HAP-1 (cell line): ENCODE measurements at places on chromosomes 16 and 17.

DNA sequence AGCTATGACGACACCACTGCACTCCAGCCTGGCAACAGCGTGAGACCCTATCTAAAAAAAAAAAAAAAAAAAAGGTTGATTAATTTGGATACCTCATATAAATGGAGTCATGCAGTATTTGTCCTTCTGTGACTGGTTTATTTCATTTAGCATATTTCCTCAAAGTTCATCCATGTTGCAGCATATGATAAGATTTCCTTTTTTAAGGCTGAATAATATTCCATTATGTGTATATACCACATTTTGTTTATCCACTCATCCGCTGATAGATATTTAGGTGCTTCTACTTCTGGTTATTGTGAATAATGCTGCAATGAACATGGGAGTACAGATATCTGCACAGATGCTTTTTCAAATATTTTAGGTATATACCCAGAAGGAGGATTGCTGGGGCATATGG lies 43.3 kb upstream of the TMC5 start:
- no peak for DNase-seq

DNA sequence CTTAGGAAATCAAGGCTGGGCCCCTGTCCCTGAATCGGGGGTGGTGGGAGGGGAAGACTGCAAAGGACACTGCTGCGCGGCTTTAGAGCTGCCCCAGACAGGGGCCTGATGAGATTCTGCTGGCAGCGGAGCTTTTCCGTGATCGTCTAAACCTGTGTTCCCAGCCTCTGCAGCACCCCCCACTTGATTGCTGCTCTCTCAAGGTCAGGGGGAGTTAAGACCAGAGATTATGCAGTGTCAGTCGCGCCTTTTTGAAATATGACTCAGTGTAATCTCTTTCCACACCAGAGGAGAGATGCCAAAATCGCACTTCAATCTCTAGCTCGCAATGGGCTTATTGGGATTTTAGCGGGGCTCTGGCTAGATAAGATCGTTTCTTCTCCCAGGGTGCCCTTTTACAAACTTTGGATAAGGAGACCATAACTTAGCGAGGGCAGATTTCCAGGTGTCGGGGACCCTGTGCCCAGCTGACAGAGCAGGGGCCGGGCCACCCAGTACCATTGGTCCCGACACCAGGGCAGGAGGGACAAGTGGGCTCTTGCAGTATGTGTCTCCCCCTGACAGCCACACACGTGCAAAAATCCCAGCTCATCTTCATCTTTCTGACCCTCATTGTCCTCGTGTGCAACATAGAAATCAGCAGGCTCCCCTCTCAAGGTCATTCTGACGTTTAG lies 87.0 kb downstream of the IRX3 start:
- no peak for DNase-seq

- DNase-seq: no peak
These were observed 50.6 kb downstream of the MARF1 start for GRCh38 chr16:15592324-15592723.

GRCh38 chr17:69423450-69423849 lies 9.0 kb downstream of the MAP2K6 start:
- DNase-seq: no peak

- no peak for DNase-seq
These were observed 81.1 kb downstream of the ANKRD11 start for GRCh38 chr16:89409161-89409711.

DNA sequence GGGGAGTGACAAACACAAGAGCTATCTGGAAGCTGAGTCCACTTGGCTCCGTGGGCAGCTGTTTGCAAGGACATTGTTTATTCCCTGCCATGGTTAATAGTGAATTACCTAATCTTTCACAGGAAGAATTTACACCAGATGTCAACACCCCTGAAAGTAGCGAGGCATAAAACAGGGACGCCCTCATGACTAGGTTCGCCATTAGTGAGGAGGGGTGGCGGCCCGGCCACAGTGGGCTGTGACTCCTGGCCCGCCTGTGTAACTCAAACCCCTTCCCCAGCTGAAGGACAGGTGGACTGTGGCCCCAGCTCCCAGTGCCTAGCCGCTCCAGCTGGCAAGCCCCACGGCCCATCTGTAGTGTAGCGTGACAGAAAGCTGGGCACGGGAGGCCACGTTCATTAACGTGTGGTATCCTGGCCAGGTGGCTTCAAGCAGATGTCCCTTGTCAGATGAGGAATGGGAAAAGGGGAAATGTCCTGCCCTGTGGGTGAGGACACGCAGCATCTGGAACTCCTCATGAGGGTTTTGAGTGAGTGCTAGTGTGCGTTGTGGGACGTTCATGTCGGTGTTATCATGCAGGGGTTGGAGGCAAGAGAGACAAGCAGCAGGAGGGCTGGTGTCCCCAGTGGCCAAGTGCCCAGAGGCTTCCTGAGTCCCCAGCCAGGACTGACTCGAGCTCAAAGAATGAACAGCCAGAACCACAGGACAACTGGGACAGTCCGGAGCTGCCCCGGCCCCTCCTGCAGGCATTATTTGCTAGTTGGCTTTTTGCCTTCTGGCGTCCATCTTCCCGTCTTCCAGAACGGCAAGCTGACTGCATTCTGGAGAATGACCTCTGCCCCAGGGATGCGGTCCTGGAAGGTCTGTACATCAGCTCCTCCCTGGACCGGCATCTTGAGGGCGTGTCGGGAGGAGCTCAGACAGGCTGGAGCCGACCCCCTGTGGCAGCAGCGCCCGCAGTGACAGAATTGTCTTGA lies 19.2 kb downstream of the KDM8 start:
- DNase-seq: no peak

- DNase-seq: no peak
These were observed 17.2 kb downstream of the TXNDC11 start for GRCh38 chr16:11725457-11725856.

DNA sequence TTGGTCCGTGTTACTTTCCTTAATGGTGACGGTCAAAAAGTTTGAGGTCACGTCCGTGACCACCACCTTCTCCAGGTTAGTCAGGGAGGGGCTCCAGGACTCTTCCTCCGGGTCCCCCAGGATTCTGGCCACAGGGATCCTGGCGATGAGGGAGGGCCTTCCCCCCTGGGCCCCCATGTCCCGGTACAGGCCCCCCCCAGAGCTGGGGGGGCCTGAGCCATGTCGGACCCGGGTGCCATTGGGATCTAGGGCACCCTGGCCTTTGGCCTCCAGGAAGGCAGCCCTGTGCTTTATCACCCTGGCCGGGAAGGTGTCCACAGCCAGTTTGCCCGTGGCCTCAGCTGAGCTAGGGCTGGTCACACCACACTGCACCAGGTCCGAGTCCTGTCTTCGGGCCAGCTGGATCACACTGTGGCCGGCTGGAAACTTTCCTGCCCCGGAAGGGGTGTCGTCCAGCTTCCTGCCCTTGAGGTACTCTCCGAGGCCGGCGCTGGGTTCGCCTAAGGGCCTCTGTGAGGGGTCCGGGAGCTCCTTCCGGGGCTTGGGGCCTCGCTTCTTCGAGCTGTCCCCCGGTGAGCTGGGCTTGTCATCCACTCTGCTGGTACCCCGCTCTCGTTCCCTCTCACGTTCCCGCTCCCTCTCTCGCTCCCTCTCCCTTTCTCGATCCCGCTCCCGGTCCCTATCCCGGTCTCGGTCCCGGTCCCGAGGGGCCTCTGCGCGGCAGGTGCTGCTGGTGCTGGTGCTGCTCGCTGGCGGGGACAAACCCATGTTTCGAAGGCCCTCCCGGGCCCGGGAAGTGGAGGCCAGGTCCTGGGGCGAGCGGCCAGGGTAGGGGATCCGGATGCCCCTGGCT lies 2.0 kb downstream of the CBX8 start:
- DNase-seq: no peak

GRCh38 chr16:57041182-57042156 lies 50.9 kb upstream of the CPNE2 start:
- DNase-seq: no peak

- no peak for DNase-seq
These were observed 12.7 kb downstream of the SCN4A start for GRCh38 chr17:63960006-63960405.

GRCh38 chr17:41498276-41498675 lies 7.1 kb downstream of the KRT13 start:
- no peak for DNase-seq
